ENCODE measurements at places on chromosomes 7 and 10.

GRCh38 chr10:70255329-70256299, 22.4 kb upstream of the PPA1 start:
- DNase-seq, result no peak

- no peak for DNase-seq
Observed at GRCh38 chr7:118839515-118839914, 615.0 kb downstream of the ANKRD7 start.

DNA sequence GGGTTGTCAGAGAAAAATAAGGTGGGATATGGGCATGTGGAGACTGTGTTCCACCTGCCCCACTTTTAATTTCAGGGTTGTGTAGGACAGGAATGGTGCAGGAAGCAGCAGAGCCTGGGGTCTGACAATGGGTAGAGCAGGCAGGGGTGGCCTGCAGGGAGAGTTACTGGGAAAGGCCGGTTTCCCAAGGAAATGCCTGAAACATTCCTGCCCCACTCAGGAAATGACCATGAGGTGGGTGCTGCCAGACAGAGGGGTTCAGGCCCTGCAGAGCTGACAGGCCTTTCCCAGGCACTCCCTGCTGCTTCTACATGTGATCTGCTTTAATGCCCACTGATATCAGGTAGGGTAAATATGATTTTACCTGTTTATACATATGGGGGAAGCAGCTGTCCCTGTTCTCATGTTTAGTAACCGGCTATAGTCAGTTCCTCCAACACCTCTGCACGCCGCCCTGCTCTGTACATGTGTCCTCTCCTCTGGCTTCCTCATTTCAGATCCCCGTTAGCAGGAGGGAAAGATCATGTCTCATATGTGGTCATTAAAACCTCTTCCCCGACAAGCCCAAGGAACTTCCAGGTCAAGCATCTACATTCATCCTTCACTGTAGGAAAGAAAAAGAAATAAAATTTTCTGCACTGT, 118.6 kb upstream of the PRSS58 start:
- no peak for DNase-seq

- DNase-seq, result no peak
Observed at GRCh38 chr7:112185005-112185834, 21.0 kb downstream of the DOCK4 start.

DNA sequence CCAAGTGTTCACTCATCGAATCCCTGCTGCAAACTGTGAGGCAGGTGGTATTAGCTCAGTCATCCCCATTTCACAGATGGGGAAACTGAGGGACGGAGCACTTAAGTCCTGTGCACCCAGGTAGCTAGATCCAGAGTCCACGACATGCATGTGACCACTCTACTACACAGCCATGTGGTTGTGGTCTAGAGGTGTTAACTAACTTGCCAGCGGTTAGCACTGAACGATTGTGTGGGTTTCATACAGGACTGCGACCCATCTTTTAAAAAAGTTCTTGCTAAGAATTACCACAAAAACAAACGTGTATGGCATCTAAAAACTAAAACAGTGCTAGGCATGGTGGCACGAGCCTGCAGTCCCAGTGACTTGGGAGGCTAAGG, 16.1 kb upstream of the ABCC2 start:
- DNase-seq, result no peak

DNA sequence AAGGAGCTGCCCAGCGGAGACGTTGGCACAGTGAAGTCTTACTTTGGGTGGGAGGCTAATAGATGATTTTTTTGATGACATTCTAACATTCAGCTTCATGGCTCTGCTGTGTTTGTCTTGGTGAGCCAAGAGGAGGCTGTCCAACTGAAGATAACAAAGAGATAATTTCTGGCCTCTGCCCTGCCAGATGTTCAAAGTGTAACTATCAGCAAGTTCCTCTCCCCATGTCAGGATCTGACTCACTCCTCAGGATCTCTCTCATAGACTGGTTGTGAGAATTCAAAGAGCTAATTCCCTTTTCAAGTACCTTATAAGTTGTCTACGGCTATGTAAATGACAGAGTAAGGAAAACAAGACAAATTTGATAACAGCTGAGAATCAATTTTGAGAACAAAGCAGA, 1340.9 kb downstream of the XPNPEP1 start:
- DNase-seq, result no peak

DNA sequence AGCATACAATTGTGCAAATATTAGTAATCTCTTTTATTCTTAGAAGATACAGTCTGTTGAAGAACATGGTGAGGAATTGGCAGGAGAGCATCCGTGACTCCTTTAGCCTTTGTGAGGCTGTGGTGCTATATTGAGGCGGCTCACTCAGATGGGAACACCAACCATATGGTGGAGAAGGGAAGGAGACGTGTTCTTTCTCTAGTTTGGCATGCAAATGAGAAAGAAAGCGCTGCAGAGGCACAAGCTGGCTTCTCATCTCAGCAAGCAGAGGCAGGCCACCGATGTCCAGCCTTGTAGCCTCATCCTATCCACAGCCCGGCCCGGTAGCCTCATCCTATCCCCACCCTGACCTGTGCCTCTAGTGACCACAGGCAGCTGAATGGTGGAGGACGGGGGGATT, 288.3 kb downstream of the CAMK1D start:
- DNase-seq, result no peak

DNA sequence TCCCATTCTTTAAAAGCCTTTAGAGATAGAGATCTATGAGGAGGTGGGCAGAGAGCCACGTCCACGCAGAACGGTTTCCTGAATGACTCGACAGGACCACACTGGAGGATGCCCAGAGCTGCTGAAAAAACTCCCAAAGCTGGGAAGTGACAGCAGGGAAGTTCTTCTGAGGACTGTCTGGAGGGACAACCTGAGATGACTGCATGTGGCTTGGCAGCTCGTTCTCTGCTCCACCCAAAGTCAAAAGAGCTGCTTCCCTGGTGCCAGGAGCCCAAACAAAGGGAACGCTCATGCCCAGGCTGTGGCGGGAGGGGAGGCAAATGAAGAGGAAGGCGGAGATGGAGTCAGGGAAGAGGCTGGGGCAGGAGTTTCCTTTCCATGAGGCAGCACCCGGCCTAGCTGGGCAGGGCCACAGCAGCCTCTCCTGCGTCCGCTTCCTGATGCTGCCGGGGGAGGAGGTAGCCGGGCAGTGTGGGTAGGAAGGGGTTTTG, 95.4 kb downstream of the CCDC3 start:
- DNase-seq, result no peak

DNA sequence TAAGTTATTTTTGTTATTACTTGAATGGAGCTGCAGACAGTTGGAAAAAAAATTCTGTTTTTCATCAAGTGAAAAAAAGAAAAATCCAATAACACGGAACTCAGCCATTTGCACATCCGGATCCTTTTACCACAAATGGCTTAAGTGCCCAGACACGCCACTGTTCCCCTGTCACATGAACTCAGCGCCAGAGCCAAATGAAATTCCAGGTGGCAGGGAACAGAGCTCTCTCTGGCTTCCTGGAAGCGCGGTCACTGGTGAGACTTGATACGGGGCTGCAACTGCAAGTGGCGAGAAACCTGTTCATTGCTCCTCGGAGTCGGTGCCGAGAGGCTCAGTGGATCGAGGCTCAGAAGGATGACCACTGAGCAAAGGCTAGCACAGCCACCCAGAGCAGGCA, 60.8 kb upstream of the NPTX2 start:
- no peak for DNase-seq

GRCh38 chr7:22581099-22581498, 81.1 kb upstream of the STEAP1B start:
- DNase-seq, result no peak

DNA sequence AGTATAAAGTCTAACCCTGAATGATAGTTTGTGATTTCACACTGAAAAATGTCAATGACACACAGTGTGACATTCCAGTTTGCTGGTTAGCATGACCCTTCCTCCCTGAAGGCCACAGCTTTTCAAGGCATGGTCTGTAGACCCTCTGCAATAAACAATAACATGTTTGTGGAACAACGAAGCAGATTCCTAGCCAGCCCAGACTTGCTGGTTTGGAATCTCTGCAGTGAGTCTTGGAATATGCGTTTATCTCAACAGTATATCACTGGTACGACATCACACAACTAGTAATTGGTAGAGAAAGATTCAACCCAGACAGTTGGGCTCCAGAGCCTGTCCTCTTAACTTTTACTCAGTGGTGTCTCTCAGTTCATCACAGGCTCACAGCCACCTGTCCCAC, 23.7 kb upstream of the DUSP5 start:
- no peak for DNase-seq

DNA sequence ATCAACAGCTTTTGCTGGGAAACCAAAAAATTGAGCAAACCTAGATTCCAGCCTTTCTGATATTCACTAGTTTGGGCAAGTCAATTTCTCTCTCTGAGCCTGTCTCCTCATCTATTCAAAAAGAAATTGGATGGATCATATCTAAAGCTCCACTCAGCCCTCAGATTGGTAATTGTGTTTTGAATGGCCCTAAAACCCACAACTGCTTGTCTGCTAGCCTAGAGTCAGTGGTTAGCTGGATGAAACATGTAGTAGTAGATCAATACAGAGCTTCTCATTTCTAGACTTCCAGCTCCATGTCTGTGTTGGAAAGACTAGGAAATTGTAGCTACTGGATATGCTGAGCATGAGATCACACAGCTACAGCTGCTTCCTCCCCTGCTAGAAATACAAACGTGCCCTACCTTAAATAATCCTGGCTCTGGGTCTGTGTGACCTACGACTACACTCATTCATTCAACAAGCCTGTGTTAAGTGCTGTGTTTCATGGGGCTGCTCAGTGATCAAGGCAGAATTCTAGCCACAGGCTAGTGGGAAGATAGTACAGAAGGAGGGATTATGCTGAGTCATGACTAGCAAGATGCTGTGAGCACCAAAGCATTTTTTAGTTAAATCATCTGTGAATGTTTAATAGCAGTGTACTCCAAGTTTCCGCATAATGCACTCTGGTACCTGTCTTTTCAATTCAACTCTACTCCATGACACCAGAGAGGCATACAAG, 15.7 kb downstream of the DNTT start:
- DNase-seq, result no peak

DNA sequence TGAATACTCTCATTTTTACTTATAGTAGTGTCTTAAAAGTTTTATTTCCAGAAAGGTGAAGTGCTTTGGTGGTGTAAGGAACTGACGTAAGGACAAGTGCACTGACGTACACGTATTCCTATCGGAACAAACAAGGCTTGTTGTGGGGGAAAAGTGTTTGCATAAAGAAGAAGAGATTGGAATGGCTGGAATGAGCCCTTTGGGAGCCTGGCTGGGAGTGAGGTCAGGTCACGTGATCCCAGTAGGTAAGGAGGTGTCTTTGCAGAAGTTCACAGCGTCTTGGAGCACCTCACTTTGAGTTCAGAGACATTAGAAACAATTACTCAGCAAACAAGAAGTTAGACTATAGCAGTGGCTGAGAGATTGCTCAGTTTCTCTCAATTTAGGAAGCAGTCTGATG, 104.2 kb downstream of the CCDC3 start:
- no peak for DNase-seq

DNA sequence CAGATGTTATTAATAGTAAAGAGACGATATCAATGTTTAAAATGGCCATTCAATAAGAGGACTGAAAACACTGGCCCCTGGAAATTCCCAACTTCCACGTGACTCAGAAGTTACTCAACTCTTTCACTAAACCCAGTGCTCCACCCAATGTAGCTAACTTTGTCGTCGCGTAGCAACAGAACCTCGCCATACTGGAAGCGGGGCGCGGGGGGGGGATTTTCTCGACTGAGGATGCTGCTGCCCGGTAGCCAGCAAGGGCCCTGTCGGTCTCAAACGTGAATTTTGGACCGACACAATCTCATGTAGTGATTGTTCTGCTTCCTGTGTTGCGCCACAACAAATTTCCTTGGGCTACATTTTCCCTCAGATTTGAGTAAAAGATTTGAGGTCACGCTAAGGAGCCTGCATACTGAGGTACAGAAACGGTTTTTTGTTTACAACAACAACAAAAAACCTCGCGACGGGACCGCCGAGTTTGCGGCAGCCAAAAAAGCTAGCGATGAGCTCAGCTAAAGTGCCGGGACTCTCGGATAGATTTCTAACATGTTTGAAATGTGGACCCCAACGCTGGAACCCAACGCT, 977 bp upstream of the SFR1 start:
- DNase-seq, result peak; percentile 52

GRCh38 chr10:6384031-6384430, 181.3 kb downstream of the PFKFB3 start:
- DNase-seq, result no peak

DNA sequence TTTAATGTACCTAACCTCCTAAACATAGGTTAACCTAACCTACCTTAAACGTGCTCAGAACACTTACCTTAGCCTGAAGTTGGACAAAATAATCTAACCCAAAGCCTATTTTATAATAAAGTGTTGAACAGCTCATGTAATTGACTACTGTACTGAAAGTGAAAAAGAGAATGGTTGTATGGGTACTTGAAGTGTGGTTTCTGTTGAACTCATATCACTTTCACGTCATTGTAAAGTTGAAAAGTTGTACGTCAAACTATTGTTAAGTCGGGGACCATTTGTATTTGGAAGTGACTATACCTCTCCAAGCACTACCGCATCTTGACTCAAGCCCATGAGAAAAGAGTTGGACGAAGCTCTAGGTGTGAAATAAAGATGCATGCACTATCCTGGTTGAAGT, 37.9 kb upstream of the ASAH2 start:
- no peak for DNase-seq

GRCh38 chr10:76138286-76138685, 706.9 kb downstream of the LRMDA start:
- DNase-seq, result no peak

GRCh38 chr10:127279334-127279774, 83.0 kb upstream of the INSYN2A start:
- no peak for DNase-seq

DNA sequence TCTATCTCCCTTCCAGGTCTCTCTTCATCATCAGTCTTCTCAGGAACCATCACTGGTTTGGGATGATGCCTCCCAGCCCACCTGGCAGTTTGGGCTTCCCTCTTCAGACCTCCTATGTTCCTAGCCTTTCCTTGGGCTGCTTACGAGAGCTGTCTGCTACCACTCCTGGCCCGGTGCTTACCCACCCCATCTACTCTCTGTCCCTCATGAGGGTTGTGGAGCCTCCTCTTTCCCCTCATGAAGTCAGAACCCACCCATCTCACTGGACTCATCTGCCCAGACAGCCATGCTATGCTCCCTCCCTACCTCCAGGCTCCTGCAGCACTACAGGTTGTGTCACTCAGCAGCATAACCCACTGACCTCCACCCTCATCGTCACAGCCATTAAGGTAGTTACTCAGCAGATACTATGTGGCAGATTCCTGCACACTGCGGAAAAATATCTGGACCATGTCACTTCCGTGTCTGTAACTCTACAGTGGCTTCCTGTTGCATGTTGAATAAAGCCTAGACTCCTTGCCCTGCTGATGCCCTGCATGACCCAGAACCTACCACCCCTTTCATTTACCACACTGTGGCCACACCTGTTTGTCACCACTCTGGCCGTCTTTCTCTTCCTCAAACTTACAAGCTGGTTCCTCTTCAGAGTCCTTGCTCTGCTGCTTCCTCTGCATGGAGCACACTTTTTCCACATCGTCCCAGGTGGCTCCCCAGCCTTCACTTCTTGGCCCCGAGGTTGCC, 2.0 kb downstream of the DBNL start:
- no peak for DNase-seq

Data from stimulated activated CD8-positive, alpha-beta memory T cell treated with anti-CD3 and anti-CD28 coated beads, Interleukin-15, amount 100 ng/mL, for 24 hours (primary cell).